ENCODE measurements at places on chromosomes 5 and 9.

- no peak for DNase-seq
Observed at GRCh38 chr9:136324501-136325300, 2.6 kb upstream of the GPSM1 start.

DNA sequence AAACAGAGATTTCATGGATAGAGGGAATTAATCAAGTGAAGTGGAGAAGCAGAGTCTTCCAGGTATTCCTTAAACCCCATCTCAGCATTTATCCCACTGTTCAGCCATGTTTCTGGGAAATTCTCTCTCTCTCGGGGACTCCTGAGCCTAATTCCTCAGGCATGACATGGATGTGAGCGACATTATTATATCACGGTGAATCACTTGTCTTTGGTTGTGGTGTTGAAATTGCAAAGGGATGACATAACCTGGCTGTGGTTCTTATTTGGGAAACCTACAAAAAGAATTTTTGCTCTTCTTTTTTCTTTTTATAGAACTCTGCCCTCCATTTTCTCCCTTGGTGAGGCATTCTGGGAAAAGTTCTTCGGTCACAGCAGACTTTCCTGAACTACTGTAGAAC is 457.9 kb upstream of the PTGER4 start:
- DNase-seq: no peak

DNA sequence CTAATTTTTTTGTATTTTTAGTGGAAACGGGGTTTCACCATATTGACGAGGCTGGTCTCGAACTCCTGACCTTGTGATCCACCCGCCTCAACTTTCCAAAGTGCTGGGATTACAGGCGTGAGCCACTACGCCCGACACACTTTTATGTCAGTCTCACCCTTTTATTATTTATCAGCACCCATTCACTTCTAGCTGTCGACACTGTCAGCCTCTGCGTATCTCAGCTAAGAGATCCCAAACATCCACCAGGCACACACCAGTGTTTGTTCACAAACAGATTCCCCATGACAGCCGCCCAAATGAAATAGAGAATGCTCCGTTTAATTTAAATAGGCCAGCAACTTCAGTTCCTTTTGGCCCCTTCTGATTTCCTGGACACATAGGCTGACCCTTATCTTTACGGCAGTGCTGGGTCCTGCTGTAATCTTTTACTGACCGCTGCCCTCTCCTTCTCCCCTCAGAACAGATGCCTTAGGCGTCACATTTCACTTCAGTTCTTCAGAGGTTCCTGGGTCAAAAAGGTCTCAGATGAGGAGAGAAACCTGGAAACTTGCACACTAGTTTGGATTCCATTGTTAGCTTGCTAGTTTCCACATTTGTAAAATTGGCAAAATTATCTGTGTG is 43.1 kb upstream of the CKMT2 start:
- no peak for DNase-seq

DNA sequence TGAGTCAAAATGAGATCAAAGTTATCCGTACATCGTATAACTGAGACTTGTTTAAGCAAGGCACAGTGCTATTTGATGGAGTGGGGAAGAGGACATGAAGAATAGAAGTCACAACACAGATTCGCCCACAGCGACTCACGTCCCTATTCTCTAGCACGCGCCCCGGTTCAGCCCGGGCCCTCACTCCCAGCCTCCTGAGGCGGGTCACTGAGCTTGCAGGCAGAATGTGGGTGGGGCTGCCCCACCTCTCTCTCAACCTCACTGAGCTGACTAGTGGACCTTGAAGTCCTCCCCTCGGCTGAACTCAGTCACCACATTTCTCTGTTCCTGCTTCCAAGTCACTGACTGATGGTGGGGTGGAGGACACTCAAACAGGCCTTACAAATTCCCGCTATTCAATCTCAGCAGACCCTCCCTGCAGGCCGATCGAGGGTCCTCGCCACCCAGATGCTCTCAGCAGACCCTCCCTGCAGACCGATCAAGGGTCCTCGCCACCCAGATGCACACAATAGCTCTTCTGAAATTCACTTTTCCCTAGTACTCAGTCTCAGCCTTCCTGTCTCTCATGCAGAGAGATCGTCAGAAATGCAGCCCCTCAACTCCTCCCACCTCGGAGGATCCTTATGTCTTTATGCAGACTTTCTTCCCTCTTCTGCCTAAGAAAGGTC is 12.9 kb downstream of the GLDC start:
- no peak for DNase-seq

DNA sequence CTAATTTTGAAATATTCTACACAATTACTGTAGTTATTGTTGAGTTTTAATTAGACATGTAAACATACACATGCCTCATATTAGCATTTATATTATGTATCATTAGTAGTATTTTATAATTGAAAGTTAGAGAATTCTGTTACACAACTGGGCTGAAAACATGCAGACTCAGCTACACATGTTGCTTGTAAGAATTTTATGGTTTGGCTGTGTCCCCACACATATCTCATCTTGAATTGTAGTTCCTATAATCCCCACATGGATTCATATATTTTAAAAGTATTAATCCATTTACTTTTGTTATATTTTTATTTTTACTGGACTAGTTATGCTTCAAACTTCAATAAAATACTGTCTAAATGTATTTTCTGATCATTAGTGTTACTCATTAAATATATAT is 2075.3 kb upstream of the C9orf72 start:
- no peak for DNase-seq

DNA sequence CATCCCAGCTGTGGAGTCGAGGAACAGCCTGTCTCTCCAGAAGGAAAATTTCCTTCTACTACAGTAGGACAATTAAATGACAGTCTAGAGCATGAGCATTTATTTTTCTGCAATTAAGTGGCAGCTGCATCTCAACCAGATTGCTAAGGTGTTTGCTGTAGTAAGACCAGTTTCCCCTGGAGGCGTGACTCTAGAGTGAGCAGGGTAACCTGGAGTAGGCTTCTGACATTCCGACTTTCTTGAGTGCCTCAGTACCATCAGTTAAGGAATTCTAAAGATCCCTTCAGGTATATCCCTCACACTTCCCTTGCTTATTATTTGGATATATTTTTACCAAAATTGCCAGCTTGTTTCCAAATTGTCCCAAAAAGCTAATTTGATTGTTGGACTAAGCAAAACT is 59.2 kb upstream of the IRX2 start:
- DNase-seq: no peak

DNA sequence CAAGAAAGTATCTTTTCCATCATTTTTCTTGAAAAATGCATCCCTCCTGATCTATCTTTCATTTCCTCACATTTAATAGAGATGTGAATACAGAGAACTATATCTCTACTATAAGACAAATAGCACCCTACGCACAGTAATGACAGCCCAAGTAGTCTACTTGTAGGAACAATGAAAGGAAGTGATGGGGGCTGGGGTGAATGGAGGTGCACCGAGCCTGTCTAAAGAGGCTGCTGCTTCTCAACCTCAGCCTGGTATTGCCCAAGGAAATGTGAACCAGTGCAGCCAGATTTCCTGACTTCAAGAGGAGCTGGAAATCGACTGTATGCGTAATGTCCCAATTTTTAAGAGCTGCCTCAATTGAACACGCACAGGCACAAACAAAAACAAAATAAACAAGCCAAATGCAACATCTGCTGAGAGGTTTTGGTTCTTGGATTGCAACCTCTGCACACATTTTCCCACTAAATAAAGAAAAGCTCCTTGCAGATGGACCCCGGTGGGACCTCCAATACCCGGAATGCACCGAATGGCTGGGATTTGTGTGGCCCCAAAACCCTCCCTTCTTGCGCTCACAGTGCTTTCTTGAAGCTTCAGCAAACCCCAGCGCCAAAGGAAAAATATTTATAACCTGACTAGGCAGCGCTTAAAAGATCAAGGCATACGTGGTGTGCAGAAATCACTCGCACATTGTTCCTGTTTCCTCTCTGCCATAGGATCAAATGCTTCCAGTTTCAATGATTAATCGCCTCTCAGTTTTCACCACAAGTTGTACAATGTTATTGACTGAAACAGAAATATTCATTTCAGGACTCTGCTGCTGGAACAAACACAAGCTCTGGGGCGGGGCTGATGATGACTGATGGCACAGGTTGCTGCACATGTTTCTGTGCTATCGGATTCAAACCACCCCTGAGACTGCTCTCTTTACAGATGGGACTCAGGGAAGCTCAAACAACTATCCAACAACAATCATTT is 68.3 kb downstream of the KCNIP1 start:
- peak; percentile 22 for DNase-seq

- no peak for DNase-seq
Observed at GRCh38 chr5:94815313-94816039, 197.0 kb downstream of the SLF1 start.

- no peak for DNase-seq
Observed at GRCh38 chr5:139709582-139710318, 61.6 kb downstream of the CXXC5 start.

- no peak for DNase-seq
Observed at GRCh38 chr5:109987970-109988369, 298.2 kb downstream of the MAN2A1 start.

DNA sequence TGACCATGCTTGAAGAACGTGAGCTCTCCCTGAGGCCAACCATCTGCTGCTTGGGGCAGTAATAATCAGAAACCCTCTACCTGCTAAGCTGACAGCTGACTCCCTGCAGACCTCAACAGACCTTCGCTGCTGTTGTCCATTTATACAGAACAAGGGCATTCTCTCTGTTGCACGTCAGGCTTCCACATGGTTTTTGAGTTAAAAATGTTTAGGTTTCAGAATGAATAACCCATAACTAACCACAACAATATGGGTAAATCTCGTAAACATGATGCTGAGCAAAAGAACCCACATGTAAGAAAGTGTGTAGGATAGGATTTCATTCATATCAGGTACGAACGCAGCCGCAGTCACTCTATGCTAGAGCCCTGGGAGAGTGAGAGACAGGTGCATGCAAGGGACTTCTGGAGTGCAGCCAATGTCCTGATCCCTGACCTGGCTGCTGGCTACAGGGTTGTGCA is 348.5 kb downstream of the MED10 start:
- DNase-seq: no peak

GRCh38 chr5:146467760-146468159 is 20.6 kb downstream of the TCERG1 start:
- no peak for DNase-seq

GRCh38 chr5:125550274-125550673 is 803.8 kb upstream of the ZNF608 start:
- no peak for DNase-seq

DNA sequence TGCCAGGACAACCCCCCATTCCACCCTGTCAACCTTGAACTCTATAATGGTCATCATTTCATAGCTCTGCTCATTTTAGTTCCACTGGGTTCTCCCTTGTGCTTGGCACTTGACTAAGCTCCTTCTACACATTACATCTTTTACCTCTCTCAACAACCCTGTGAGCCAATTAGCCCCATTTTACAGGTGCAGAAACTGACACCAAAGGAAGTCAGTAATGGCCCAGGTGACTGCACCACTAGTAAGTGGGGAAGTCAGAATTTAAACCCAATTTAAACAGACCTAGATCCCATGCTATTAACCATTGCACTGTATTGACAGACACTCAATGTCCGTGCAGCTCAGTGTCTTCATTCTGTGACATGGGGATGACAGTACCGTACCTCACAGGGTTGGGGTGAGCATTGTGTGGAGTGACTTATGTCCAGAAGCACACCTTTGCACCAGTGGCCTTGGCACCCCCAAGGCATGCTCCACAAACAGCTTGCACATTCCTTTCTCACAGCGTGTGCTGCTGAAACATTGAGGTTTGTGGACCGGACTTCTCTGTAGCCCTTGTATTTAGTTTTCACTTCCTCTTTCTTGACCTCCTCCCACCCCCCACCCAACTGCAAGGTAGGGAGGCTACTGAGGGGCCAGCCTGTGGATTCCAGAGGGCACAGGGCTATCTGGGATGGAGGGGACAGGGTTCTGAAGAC is 23.1 kb downstream of the IRF1 start:
- no peak for DNase-seq

- no peak for DNase-seq
Observed at GRCh38 chr5:142864290-142865260, 94.4 kb downstream of the ARHGAP26 start.

- no peak for DNase-seq
Observed at GRCh38 chr5:89694026-89694550, 715.5 kb downstream of the CETN3 start.

- no peak for DNase-seq
Observed at GRCh38 chr5:163565492-163565891, 60.1 kb downstream of the MAT2B start.

GRCh38 chr5:172910828-172911627 is 48.2 kb upstream of the RPL26L1 start:
- no peak for DNase-seq

DNA sequence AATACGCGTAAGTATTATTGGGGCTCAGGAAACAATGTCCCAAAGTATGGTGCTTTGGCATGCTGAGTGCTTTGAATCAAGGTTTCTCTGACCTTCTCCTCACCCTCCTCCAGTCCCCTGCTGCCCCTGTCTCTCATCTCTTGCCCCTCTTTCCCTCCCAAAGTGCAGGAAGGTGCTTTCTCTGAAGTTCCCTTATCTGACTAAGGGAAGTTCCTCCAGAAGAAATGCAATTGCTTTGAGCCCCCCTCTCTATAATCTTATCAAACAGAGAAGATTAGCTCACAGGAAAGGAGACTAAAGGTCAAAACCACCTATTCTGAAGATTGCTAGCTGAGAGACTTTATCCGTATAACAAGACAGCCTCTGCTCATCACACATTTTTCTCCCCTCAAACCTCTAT is 288.1 kb downstream of the ARL15 start:
- DNase-seq: no peak

- no peak for DNase-seq
Observed at GRCh38 chr5:140340605-140341121, 5.7 kb downstream of the HBEGF start.

GRCh38 chr9:135117281-135117680 is 29.8 kb downstream of the OLFM1 start:
- DNase-seq: no peak

DNA sequence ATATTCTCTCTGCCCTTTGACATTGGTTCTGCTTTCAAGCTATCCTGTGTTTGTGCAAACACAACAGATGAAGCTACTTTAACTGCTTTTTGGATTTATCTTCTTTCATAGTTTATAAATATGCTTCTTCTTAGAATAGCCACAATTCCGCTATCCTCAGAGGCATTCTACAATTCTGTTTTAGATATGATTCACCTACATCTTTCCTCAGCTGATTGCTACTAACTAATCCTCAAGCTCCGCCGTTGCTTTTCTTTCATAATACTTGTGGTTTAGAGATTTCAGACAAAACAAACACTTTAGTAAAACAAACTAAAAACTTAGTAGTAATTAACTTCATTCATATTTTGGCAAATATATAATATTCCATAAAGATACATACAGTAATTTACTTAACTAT is 52.5 kb downstream of the ECPAS start:
- DNase-seq: no peak

- no peak for DNase-seq
Observed at GRCh38 chr9:137397675-137398423, 25.1 kb downstream of the EXD3 start.

DNA sequence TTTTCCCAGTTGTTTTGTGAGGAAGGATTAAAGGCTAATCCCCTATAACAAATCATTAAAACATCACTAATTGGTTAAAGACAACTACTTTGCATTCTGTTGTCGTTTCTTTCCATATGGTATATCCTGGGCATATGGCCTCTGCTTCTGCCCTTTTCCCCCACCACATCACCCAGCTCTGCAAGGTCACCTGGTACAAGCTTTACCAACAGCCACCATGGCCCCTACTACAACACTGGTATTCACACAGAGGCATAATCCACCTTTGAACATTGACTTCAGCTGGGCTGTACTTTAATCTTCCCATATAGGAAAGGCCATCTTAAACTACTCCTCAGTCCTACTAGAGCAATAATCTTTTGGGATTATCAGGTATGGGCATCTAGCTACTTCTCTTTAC is 866.1 kb downstream of the TLE4 start:
- no peak for DNase-seq

Measured in NCI-H2227 treated with DMSO at 0.1 percent for 48 hours (cell line).